ENCODE measurements at places on chromosomes 16 and 17.
A peak's percentile ranks its signal among the peaks of the same experiment; 100 is the strongest.

GRCh38 chr16:72094266-72094610 lies 591 bp downstream of the DHX38 start:
- peak; percentile 44 for DNase-seq

DNA sequence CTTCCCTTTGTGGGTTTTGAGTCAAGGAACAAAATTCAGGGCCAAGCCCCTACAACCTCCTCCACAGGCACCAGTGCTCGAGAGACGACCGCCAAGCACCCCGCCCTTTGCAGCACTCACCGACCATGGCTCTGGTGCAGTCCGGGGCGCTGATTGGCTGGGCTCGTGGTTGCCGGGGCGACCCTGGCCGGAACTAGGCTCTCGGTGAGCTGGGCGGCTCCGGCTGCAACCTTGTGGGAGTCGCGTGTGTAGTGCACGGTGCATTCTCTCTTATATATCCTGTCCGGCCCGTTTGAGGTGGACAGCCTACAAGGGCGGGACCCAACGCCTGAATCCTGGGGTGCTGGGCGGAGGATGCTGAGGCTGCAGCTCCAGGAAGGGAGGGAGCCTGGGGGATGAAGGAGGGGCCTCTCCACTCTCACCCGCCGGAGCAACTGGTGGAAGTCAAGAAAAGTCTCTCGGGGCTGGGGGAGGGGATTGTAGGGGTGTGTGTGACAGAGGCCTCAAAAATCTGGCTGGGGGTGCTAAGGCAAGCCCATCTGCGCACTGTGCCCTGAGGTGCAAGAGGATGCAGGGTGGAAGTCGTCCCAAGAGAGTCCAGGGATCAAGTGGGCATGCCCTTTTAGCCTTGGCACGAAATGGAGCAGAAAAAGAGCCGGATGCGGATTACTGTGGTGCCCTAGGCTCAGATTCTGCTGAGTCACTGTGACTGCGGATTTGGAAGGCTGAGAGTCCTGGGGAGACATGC lies at the start of gene NQO1:
Gene NQO1, minus strand, starts transcription at position 248 of the 748 bp plus-strand sequence. Its CDS starts 121 bp downstream, at position 127.
- peak; percentile 94 for DNase-seq

DNA sequence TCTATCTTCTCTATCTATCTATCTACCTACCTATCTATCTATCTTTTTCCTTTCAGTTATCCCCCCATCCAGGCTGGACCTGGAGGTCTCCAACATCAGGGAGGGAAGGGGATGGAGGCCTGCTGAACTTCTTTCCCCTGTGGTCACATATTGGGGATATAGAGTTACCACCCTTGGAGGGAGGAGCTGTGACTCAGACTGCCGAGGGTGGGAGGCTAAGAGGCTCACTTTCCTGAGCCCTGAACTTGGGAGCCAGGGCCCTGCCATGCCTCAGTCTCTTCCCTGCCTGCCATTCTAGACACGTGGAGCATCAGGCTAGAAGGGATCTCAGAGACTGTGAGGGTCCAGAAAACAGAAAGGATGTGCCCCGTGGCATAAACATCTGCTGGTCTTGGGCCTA lies 8.4 kb downstream of the LRRC3C start:
- DNase-seq: no peak

GRCh38 chr17:68459037-68459639 lies 1.8 kb upstream of the WIPI1 start:
- no peak for DNase-seq

All from activated CD4-positive, alpha-beta T cell treated with anti-CD3 and anti-CD28 coated beads, Interleukin-2, amount 50 U/mL, for 48 hours (primary cell).